Progenitor cell of endocrine pancreas (in vitro differentiated cells): ENCODE measurements at places on chromosomes 6 and 20. TPM values are rescaled to one million over a fixed set of nuclear protein-coding genes. Genes with fewer than 3 reads are reported as not detected.

DNA sequence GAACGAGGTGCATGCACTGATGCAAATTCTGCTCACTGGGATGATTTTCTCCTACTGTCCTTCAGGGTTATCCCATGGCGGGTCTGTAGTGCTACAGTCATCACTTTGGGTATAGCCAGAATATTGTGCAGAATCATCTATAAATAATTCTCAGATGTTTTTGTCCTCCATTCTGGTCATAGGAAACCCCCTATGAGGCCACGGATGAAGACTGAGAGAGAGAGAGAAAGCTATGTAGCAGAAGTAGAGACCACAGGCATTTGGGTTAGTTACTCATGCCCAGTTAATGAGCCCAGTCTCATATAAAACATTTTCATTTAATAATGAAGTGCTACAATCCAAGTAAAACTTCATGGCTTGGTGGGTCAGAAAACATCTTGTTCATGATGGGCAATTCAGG lies 145.1 kb upstream of the PLN start:
- DNase-seq, result no peak
- no peak overlapping the region for H3K4me3 ChIP-seq
- no peaks in the 10 kb centered on the region for H3K27me3 ChIP-seq
- no peak overlapping the region for H3K27ac ChIP-seq

- H3K4me1 ChIP-seq, result peaks cover 3% of the 10 kb centered on the region
- H3K27ac ChIP-seq, result no peak overlapping the region
- no peak overlapping the region for H3K4me3 ChIP-seq
- no peaks in the 10 kb centered on the region for H3K27me3 ChIP-seq
Observed at GRCh38 chr6:128580224-128581110, 60.1 kb upstream of the PTPRK start.

- DNase-seq, result no peak
- H3K27ac ChIP-seq, result peak overlapping the region; percentile 37
- H3K4me3 ChIP-seq, result no peak overlapping the region
- H3K4me1 ChIP-seq, result peaks cover 5% of the 10 kb centered on the region
Observed at GRCh38 chr6:107511511-107511993, 21.6 kb downstream of the SOBP start.

GRCh38 chr6:27772261-27773001 lies 139.8 kb downstream of the OR2B2 start:
- peaks cover 28% of the 10 kb centered on the region for H3K27me3 ChIP-seq
- H3K4me3 ChIP-seq, result peak overlapping the region; percentile 52
- H3K4me1 ChIP-seq, result peaks cover 7% of the 10 kb centered on the region

- H3K4me3 ChIP-seq, result no peak overlapping the region
- no peak for DNase-seq
- peaks cover 4% of the 10 kb centered on the region for H3K27me3 ChIP-seq
Observed at GRCh38 chr20:16209951-16210361, 363.3 kb downstream of the KIF16B start.

DNA sequence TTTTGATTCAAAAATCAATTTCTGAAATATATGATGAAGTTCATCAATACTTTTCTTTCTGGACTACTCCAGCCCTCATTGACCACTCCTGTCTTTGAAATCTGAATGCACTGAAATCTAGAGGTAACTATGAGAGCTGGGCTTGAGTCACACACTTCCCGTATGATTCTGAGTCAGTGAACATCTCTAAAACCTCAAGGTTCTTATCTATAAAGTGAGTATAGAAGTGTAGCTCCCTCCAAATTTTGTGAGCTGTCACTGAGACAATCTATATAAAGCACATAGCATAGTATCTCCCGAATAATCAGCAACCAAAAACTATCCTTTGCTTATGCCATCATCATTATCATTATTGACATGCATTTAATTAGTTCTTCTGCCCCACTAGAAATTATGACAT lies 182.4 kb downstream of the TSHZ2 start:
- H3K27me3 ChIP-seq, result no peaks in the 10 kb centered on the region
- H3K4me3 ChIP-seq, result no peak overlapping the region
- peaks cover 21% of the 10 kb centered on the region for H3K4me1 ChIP-seq
- DNase-seq, result no peak
- H3K27ac ChIP-seq, result no peak overlapping the region

- H3K4me3 ChIP-seq, result no peak overlapping the region
- H3K36me3 ChIP-seq, result no peaks in the 10 kb centered on the region
- H3K27ac ChIP-seq, result no peak overlapping the region
- DNase-seq, result no peak
- H3K4me1 ChIP-seq, result peaks cover 6% of the 10 kb centered on the region
- H3K27me3 ChIP-seq, result peaks cover 32% of the 10 kb centered on the region
Observed at GRCh38 chr6:34544776-34545471, 11.2 kb downstream of the SPDEF start.

DNA sequence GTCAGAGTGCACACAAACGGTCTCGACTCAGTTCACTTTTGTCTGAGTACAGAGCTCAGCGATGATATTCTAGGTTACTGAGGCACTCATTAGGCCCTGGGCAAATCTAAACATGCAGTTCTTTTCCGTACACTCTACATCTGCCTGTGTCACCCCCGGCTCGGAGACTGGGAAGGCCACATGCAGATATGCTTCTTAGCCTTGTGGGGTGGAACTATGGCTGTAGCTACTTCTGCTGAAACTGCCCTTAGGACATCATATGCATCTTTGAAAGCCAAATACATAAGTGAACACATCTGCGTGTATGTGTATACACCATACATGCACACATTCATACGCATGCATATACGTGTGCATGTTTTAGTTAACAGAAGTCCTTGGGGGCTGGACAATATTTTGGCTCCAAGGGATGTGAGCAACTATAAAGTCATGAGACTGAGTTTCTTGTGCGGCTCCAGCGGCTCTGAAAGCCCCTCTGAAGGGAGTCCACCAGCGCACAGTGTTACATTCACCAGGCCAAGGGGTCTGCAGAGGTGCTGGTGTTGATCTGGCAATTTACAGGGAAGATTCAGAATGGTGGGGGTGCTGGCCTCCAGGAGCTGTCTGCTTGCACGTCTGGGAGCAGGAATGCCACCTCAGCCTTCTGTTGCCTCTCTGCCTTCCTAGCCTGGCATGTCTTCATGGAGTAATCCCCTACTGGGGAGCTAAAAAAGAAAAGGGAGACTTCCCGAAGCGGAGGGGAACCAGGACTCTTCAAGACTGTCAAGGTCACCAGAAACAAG lies 31.6 kb downstream of the PSMG4 start:
- no peaks in the 10 kb centered on the region for H3K27me3 ChIP-seq
- no peak for DNase-seq
- no peak overlapping the region for H3K4me3 ChIP-seq
- H3K36me3 ChIP-seq, result peaks cover 6% of the 10 kb centered on the region
- no peaks in the 10 kb centered on the region for H3K4me1 ChIP-seq

DNA sequence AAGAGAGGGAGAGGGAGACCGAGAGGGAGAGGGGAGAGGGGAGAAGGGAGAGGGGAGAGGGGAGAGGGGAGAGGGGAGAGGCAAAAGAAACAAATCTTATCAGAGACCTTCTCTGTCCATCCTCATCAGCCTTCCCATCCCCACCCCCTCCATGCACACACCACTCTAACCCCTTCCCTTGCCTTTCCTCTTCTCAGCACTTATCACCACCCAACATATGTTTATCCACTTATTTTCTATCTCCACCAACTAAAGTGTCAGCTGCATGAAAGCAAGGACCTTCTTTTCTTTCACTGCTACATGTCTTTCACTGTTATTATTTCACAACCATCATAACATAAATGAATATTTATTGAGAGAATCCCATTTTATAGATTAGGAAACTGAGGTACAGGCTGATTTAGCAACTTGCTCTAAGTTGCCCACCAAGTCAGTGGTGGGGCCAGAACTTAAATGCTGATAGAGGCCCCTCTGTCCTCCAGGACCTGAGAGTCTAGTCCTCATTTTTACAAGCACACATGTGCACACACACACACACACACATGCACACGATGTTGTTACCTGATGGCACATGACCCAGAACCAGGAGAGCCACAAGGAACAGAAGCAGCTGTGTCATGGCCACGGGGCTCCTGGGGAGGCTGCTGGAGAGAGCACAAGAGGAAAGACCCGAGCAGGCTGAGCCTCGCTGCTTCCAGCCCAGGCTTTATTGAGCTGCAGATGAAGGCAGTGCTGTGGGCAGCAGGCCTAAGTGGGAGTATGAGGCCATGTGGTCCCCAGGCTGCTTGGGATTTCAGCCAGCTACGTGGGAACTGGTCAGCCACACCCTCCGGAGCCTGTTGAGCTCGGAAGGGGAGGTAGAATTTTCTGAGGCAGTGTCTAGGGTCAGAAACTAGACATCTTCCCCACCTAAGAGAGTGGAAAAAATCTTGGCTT lies 2.3 kb downstream of the DEFB124 start:
- peaks cover 4% of the 10 kb centered on the region for H3K27me3 ChIP-seq
- H3K4me3 ChIP-seq, result no peak overlapping the region
- H3K36me3 ChIP-seq, result peaks cover 8% of the 10 kb centered on the region
- DNase-seq, result no peak
- no peaks in the 10 kb centered on the region for H3K4me1 ChIP-seq
- H3K27ac ChIP-seq, result peak overlapping the region; percentile 66

GRCh38 chr6:111750753-111751673 lies 122.2 kb downstream of the FYN start:
- no peaks in the 10 kb centered on the region for H3K4me1 ChIP-seq
- DNase-seq, result no peak
- H3K4me3 ChIP-seq, result no peak overlapping the region
- H3K27me3 ChIP-seq, result no peaks in the 10 kb centered on the region
- H3K36me3 ChIP-seq, result peaks cover 6% of the 10 kb centered on the region

DNA sequence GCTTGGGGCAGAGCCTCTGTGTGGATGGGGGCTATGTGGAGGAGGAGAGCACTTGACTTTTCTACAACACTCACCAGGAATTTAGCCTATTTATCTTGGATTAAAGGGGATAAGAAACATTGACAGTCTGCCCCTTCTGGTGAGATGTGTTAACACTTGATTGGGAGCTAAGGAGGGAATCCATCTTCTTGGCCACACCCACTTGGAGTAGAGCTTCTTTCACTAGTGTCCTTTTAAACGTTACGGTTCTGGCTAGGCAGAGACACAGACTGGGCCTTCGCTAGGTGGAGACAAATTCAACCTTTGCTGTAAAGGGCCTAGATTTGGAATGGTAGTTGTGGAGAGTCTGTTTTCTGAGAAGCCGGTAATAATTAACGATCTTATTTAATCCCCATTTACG lies 15.5 kb upstream of the TPBG start:
- no peaks in the 10 kb centered on the region for H3K27me3 ChIP-seq
- no peaks in the 10 kb centered on the region for H3K36me3 ChIP-seq
- no peaks in the 10 kb centered on the region for H3K4me1 ChIP-seq
- H3K27ac ChIP-seq, result no peak overlapping the region
- H3K4me3 ChIP-seq, result no peak overlapping the region
- no peak for DNase-seq

GRCh38 chr20:35917077-35917476 lies 37.2 kb downstream of the SCAND1 start:
- no peaks in the 10 kb centered on the region for H3K27me3 ChIP-seq
- no peak for DNase-seq
- H3K4me3 ChIP-seq, result no peak overlapping the region
- no peak overlapping the region for H3K27ac ChIP-seq

DNA sequence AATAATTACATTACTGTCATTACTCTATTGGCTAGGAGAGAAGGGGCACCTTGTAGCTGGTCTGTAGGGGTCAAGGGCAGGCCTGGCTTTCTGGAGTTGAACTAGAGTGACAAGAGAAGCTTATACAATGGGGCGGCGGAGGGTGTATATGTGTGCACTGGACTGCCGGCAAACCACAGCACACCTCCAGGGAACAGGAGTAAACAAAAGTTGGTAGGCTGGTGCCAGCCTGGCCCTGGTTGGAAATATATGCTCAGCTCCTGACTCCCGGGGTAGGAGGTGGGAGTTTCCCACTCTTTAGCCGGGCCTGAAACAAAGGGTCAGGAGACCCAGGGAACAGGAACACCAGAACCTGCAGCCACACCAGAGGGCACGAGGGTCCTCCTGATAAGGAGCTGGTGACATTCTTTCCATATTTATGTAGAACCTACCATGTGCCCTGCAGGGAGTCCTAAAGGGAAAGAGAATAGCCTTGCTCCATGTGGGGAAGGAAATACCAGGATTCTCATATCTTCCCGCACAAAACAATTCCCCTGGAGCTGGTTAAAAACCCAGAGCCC lies 5.1 kb downstream of the C6orf132 start:
- peak overlapping the region; percentile 98 for H3K27ac ChIP-seq
- no peaks in the 10 kb centered on the region for H3K36me3 ChIP-seq
- no peaks in the 10 kb centered on the region for H3K27me3 ChIP-seq
- peaks cover 34% of the 10 kb centered on the region for H3K4me1 ChIP-seq

DNA sequence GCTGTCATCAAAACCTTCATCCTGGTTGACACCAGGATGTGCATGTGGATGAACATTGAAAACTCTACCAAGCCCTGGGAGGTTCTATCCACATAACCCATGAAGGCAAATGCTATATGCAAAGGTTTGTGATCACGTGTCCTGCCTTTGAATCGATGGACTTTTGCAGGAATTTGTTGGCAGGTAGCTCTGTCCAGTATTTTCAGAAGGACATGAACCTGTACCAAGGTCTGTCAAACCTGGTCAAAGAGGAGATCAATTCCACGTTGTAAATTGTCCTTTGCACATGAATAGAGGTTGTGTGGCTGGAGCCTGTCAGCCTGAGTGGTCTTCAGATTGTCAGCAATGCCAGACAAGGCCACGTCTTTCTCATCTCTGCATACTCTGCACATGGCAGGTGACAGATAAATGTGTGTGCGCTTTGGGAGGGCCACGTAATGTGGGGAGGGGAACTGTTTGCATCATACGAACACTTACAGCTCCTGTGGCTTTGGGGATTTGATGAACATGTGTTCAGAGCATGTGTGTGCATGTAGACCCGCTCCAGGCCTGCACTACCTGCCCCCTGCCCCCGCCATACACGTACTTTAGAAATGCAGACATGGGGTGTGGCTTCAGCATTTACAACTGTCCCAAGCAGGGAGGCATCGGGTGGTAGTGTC lies 169.1 kb downstream of the ERMARD start:
- no peaks in the 10 kb centered on the region for H3K27me3 ChIP-seq
- no peak overlapping the region for H3K4me3 ChIP-seq
- H3K36me3 ChIP-seq, result no peaks in the 10 kb centered on the region
- peaks cover 14% of the 10 kb centered on the region for H3K4me1 ChIP-seq
- H3K27ac ChIP-seq, result no peak overlapping the region

Gene ENPP4
- 11.5 and 11.9 TPM in 2 replicates for total RNA-seq

Gene LHFPL5
- total RNA-seq, result not detected in 2 replicates

Gene KIAA1755
- 0.16 and 0.29 TPM in 2 replicates for total RNA-seq

Gene QKI
- 88.4 and 97.3 TPM in 2 replicates for total RNA-seq

Gene CLDN20
- not detected in 2 replicates for total RNA-seq

Gene JPH2
- total RNA-seq, result 0.12 and 0.24 TPM in 2 replicates

Gene MUC22
- not detected in 2 replicates for total RNA-seq

Gene OPRL1
- 1.5 TPM in 2 replicates for total RNA-seq

Gene SLC16A10
- 7.0 and 8.1 TPM in 2 replicates for total RNA-seq
